ENCODE measurements at places on chromosomes 6 and 20. TPM values are rescaled to one million over a fixed set of nuclear protein-coding genes. Genes with fewer than 3 reads are reported as not detected.

DNA sequence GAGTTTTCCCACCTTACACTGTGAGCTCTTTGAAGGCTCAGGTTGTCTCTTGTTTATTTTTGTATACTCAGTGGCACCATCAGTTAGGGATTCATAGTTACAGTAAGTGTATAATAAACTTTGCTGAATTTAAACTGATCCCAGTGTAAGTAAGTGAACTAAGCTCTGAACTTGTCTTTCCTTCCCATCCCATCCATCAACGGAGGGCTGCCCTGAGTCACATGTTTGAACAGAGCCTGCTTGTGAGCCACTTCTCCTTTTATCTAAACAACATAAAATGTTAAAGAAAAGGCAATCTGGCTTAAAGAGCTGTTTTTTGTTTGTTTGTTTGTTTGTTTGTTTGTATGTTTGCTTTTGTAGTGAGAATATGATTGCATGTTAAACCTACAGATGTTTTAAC lies 185.7 kb upstream of the MARCKS start:
- DNase-seq = no peak

SLC25A27 gene
- total RNA-seq = 0.52 TPM

PHACTR3 gene
- 0.03 TPM for total RNA-seq

OXT gene
- total RNA-seq = 1.5 TPM

BCAS1 gene
- not detected for total RNA-seq

- no peak for DNase-seq
Observed at GRCh38 chr20:51310216-51310615, 232.3 kb downstream of the NFATC2 start.

ASIP gene
- not detected for total RNA-seq

PRDM13 gene
- 0.14 TPM for total RNA-seq

IL17F gene
- not detected for total RNA-seq

SLC17A1 gene
- not detected for total RNA-seq

NDUFAF5 gene
- total RNA-seq = 24.9 TPM

GRCh38 chr6:86871681-86872080 lies 65.6 kb upstream of the HTR1E start:
- DNase-seq = no peak

LPA gene
- total RNA-seq = not detected

- DNase-seq = no peak
Observed at GRCh38 chr6:143555071-143555492, 43.6 kb upstream of the FUCA2 start.

- DNase-seq = no peak
Observed at GRCh38 chr20:1820138-1821079, 74.8 kb upstream of the SIRPA start.

- DNase-seq = no peak
Observed at GRCh38 chr20:62873280-62873679, 11.7 kb upstream of the TCFL5 start.

SIRPB1 gene
- not detected for total RNA-seq

DNA sequence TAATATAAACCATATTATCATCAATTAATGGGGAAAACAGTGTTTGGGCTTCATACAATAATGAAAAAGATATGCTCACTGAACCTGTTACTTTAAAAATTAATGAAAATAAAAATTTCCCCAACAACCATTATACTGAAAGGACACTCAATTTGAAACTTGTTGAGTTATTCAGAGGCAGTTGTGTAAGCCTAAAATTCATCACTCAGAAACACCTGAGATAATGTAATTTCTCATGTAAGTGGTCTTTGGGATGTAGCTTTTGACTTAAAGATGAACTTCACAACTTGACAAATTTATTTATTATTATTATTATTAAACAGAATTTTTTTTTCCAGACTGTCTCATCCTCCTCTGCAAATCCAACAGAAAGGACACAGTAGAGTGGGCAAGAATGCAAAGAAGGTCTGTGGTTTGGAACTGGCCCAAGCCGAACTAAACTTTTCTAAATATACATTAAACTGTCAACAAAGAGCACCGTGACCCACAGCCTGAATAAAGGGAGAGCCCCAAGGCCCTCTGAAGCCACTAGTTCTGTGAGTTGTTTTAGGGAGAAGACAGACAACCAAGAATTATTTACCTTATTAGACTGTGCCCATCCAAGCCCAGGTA lies 32.2 kb upstream of the HEY2 start:
- no peak for DNase-seq

STX11 gene
- total RNA-seq = not detected

- DNase-seq = peak; percentile 57
Observed at GRCh38 chr6:25991785-25992412, 29.3 kb downstream of the TRIM38 start.

GRCh38 chr20:63519668-63520503 lies 679 bp upstream of the PPDPF start:
- DNase-seq = peak; percentile 94

RIN2 gene
- 2.7 TPM for total RNA-seq

- no peak for DNase-seq
Observed at GRCh38 chr20:12395353-12395752, 477.7 kb downstream of the BTBD3 start.

DNA sequence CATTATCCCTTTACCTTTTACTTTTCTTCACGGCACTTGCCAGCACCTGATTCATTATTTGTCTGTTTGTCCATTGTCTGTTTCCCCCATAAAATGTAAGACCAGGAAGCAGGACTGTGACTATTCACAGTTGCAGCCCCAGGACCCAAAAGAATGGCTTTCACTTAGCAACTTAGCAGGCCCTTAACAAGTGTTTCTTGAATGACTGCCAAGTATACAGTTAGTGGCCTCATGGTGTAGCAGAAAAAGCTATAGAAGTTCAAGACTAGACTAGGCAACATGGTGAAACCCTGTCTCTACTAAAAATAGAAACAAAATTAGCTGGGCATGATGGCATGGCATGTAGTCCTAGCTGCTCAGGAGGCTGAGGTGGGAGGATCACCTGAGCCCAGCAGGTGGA lies 4.3 kb downstream of the SLC26A8 start:
- no peak for DNase-seq
